Dermis blood vessel endothelial cell (primary cell): ENCODE measurements at places on chromosomes 5 and 9.

GRCh38 chr9:69265891-69266290 is 59.1 kb upstream of the ENTREP1 start:
- peak; percentile 42 for DNase-seq

- DNase-seq: no peak
These were observed 452.4 kb upstream of the GRAMD2B start for GRCh38 chr5:125970631-125971307.

- DNase-seq: no peak
These were observed 662.0 kb upstream of the CHD1 start for GRCh38 chr5:99590806-99591205.

DNA sequence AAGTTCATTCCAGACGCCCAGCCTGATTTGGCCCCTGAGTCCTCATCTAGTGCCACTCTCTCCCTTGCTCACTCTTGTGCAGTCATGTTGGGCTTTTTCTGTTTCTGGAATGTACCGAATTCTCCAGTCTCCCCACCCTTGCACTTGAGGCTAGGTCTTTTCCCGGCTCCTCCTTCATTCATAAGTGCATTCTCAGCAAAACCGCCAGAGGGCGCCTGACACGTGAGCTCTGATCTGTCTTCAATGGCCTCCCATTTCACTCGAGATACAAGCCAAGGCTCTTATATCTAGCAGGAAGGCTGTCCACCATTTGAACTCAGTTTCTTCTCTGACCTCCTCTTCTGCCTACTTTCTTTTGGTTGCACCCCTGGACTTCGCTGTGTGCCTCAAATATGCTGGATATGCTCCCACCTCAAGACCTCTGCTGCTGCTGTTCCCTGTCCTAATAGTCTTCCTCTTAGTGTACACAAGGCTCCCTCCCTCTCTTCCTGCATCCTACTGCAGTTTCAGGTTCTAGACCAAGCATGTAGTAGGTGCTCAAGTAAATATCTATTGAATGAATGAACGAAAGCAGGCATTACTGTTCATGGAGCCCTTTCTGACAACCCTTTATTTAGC is 568.1 kb upstream of the WWC1 start:
- peak; percentile 63 for DNase-seq

DNA sequence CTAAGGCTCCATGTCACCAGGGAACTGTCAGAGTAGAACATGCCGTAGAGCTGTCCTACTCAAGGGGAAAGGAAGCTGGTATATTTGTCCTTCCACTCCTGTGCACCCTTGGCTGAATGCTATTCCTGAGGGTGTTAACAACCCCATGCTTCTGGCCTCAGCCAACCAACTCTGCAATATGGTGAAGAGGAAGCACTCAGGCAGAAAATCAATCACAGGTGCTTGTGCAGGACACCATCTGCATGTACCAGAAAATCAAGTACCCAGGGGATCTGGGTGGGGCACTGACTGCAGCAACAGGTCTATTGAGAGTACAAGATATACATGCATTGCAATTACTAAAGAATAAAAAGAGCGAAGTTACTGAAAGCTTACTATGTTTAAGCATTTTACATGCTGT is 51.4 kb upstream of the NEK6 start:
- DNase-seq: no peak

DNA sequence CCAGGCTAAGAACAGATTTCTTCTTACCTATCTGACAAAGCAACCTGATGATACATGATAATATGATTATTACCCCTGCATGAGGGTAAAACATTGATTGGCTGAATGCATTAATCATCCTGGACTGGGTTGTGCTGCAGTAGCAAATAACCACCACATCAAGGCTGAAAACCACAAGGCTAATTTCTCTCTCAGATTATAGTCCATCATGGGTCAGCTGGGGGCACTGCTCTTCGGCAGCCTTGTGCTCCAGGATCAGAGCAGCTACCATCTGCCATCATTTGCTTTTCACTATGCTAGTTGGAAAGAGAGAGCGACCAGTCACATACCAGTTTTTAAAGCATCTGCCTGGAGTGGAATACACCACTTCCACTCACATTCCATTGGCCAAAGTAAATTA is 383.5 kb downstream of the RASEF start:
- no peak for DNase-seq

- DNase-seq: no peak
These were observed 107.1 kb downstream of the CDH18 start for GRCh38 chr5:19880859-19881436.

GRCh38 chr9:107243742-107244141 is 39.3 kb upstream of the RAD23B start:
- DNase-seq: no peak
